Hepatocyte (in vitro differentiated cells): ENCODE measurements at places on chromosomes 12 and 14.

DNA sequence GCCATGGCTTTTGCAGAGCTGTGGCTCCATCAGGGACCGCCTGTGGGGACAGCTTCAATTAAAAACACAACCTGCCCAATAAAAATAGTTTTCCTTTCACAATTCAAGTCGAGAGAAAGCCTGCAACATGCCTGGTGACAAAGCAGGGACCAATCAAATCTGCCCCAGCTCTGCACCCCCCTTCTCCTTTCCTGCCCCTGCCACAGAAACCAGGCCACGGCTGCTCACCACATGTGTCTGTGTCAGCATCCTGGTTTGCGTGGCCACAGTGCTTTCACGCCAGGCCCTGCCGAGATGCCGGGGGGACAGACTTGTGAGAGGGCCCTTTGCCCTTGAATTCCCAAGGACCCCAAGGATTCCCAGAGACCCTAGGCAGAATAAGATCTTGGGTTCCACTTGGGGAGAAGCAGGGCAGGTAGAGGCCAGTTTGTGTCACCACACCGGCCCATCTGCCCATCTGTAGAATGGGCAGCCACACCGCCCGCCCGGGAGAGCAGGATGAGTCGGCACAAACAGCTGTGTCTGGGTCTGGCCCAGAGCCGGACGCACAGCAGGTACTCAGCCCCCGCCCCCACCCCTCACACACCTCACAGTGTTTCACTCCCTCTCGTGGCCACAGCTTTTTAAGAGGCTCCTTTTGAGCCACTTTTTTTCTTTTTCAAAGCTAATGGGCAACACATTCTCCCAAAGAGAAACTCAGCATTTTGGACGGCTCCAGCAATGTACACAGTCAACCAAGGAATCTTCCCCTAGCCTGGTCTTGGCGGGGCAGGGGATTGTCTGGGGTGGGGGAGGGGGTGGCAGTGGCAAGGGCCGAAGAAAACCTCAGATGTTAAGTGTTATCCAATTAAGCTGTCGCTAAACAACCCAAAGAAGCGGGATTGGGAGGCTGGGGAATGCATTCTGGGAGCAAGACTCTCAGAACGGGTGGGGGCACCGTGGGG lies 41.5 kb downstream of the BCL11B start:
- peak; percentile 55 for DNase-seq

DNA sequence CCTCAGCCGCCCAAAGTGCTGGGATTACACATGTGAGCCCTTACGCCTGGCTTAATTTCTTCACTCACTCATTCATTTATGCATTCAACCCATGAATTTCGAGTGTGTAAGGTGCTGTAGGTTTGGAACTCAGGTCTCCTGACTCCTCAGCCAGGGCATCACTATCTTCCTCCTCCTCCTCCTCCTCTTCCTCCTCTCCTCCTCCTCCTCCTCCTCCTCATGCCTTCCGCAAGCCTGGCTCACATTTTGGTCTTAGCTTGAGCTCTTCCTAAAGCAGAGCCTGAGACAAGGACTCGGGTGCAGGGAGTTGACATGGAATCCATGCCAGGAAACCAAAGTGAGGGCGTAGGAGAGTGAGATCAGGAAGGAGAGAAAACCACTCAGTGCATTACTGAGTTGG lies 20.8 kb upstream of the CHGA start:
- DNase-seq, result no peak

DNA sequence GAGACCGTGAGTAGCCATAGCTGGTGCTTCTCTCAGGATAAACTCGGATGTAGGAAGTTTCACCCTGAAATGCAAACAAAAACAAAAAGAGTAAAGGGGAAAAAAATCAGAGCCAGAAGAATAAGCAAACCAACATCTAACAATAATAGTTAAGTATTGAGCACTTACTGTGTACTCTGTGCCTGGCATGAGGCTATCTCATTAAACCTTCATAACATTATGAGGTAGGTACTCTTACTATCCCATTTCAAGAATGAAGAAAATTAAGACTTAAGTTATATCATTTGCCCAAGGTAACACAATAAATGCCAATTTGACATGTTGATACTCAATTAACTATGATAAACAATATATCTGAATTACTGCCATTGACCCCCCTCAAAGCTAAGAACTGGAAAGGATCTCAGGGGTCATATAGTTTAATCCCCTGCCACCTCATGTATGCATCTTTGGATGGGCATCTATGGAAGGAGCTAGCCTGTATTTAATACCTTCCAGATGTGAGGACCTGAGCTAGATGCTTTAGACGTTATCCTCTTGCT lies 7.4 kb downstream of the SRSF9 start:
- DNase-seq, result no peak

DNA sequence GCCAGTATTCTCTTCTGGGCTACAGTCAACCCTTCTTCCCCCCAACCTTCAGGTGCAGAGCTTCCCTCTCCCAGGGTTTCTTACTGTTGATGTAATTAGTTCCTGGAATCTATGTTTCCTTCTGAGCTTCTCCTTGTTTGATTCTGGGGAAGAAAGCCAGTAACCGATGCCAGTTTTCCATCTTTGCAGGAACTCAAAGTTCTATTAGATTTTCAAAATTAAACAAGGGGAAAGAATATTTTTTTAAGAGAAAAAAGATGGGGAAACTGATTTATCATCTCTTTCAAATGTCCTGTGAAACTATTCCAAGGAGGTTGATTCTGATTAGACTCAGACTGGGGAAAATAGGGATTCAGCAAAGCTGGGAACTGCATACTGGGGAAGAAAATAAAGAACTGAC lies 17.9 kb upstream of the FAM234B start:
- DNase-seq, result no peak

- no peak for DNase-seq
These were observed 4.7 kb downstream of the TNFRSF1A start for GRCh38 chr12:6336889-6337853.

DNA sequence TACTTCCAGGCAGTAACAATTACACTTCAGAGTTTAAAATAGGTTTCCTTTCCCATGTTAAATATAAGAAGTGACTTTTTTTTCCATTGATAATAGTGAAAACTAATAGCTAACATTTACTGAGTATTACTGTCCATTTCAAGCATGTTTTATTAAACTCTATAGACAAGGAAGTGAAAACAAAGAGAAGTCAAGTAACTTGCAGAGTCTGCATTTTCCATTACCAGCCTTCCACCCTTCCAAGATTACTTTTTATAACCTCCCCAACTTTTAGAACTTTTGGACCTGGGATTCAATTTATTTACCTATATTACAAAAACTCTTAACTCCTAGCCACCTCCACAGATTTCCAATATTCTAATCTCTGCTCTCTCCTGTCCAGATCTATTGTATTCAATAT lies 67.7 kb downstream of the SEC23A start:
- no peak for DNase-seq

- no peak for DNase-seq
These were observed 12.1 kb upstream of the KRT77 start for GRCh38 chr12:52715416-52715815.

DNA sequence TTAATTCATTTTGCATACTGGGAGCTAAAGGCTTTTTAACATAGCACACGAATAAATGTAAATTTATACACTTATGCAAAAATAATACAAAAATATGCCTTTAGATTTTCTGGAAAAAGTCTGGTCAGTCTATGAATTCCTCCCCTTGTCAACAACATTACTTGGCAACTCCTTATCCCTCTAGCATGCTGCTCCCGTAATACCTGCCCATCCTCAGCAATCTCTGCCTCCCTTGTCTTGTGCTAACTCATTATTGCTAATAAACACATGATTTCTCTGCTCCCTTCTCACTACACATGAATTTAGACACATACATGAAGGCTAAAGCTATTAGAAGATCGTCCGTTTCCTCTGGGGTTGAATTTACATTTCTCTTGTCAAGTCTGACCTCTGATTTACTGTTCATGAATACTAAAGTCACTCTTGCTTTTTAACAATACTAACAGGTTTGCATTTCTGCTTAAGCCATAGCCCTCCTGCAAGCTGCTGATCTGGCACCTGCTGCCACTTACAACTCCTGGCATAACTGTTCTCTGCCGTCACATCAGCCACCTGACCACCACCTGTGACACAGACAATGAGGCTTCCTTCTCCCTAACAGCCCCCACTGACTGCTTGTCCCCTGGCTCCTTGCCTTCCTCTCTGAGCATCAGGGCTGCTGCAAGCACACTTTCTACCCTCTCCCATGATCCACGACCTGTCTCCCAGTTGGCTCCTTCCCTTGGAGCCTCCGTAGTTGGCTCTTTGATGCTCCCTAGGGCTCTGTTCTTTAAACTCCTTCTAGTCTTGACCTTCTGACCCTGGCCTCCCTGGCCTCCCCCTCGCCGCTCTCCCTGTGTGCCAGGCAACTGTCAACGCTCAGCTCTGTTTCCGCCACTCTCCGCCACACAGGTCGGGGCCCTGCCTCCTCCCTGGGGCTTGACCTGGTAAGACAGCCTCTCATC lies 177.6 kb downstream of the CALM1 start:
- DNase-seq, result no peak

GRCh38 chr12:1799051-1799881 lies 21.1 kb upstream of the LRTM2 start:
- DNase-seq, result no peak

GRCh38 chr14:97283005-97283403 lies 485.8 kb downstream of the VRK1 start:
- no peak for DNase-seq

- no peak for DNase-seq
These were observed 280.6 kb upstream of the CLEC14A start for GRCh38 chr14:38536376-38537038.

GRCh38 chr14:72777636-72778035 lies 116.3 kb downstream of the DPF3 start:
- DNase-seq, result no peak

DNA sequence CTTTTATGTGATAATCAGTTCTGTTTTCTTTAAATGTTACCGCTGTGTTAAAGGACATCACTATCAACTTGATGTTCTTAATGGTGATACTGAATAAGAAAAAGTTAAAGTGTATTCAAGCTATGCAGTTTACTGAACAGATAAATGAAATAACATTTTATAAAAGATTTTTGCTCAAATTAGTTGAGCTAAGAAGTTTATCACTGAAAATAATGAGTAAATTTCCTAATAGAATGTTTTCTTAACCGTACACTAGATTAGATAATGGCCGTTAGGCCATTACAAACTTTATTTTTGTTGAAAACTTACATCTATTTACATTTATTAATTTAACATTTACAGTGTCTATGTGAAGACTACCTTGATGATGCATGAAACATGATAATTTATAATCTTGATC lies 25.0 kb downstream of the ATF7IP start:
- no peak for DNase-seq
